Fibroblast of upper back skin (primary cell): ENCODE measurements at places on chromosomes 13 and 19.
A peak's percentile ranks its signal among the peaks of the same experiment; 100 is the strongest.

GRCh38 chr19:38684078-38684861 is 36.8 kb downstream of the ACTN4 start:
- peak; percentile 89 for DNase-seq

DNA sequence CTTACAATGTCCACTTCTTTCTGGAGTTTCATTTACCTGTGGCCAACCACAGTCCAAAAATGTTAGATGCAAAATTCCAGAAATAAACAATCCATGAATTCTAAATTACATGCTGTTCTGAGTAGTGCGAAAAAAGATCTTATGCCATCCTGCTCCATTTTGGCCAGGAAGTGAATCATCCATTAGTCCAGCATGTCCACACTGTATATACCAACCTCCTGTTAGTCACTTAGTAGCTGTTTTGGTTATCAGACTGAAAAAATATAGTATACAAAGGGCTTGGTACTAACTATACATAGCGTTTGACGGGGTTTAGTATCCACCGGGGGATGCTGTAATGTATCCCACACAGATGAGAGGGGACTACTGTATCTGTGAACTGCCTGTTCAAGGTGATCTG is 618.0 kb upstream of the ARGLU1 start:
- DNase-seq: no peak

GRCh38 chr19:9947441-9947840 is 11.1 kb upstream of the OLFM2 start:
- DNase-seq: no peak

GRCh38 chr19:2336528-2337328 is 8.2 kb downstream of the SPPL2B start:
- DNase-seq: no peak

DNA sequence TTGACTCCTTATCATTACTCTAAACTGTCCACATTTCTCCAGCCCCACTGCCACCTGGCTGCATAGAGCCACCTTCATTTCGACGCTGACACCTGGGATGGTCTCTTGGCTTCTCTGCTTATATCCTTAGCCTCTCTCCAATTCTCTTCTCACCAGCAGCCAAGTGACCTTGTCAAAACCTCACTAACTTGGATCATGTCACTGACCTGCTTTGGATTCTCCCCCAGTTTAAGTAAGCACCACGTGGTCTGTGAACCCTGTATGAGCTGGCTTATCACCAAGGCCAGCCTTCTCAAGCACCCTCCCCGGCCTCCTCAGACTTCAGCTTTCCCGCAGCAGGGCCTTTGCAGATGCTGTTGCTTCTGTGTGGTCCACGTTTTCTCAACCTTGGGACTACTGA is 12.3 kb upstream of the GGACT start:
- no peak for DNase-seq

DNA sequence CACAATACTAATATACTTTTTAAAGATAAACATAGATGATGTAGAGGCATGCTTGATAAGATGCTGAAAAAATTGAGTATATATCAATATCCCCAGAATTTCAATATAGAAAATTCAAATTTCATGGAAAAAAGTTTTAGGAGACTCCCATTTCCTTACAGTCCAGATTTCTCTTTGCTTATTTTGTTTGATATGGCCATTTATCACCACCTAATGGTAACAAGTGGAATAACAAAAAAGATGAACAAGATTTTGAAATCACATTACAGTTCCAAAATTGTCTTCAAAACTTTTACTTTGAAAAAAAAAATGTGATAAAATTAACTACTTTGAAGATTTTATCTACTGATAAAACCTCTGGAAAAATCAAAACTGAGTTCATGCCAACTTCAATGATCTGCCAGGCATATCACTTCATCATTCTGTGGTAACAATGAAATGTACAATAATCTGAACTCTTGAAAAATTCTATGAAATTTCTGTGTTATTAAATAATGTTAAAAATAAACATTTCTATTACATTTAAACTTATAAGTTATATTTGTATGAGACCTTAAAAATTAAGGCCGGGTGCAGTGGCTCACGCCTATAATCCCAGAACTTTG is 17.5 kb downstream of the MIPEP start:
- peak; percentile 61 for DNase-seq

DNA sequence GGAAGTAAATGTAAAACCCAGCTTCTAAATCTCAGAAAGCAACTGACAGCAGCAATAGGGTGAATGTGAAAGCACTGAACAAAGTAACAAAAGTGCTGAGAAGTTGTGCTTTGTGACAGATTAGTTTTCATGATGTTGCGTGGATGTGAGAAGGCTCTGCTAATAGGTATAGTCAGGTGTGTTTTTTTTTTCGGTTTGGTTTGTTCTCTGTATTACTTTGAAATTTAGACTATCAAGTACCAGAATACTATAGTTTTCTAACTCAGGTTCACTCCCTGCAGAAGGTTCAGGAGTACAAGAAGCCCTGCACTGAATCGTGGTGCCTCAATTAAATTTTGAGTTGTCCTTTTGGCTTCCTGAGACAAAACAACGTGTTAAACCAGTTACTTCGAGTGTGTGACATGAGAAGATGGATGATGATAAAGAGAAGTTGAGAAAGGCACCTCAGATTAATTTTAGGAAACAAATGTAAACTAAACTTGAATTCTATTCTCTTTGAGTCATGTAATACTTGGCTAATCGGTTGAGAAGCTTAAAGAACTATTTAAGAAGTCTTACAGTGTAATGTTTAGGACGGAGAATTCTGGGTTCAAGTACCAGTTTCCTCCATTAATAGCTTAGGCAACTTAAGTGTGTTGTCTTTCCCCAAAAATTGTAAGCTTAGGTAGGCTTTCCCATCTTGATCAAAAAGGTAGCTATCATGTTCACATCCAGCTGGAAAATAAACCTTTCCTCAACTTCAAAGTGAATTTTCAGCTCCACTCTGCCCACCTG is 10.3 kb downstream of the MIR17HG start:
- DNase-seq: no peak

- peak; percentile 66 for DNase-seq
These were observed 181.9 kb downstream of the PCDH9 start for GRCh38 chr13:67048084-67048820.

- DNase-seq: no peak
These were observed 1.8 kb downstream of the SPPL2B start for GRCh38 chr19:2330255-2330631.

DNA sequence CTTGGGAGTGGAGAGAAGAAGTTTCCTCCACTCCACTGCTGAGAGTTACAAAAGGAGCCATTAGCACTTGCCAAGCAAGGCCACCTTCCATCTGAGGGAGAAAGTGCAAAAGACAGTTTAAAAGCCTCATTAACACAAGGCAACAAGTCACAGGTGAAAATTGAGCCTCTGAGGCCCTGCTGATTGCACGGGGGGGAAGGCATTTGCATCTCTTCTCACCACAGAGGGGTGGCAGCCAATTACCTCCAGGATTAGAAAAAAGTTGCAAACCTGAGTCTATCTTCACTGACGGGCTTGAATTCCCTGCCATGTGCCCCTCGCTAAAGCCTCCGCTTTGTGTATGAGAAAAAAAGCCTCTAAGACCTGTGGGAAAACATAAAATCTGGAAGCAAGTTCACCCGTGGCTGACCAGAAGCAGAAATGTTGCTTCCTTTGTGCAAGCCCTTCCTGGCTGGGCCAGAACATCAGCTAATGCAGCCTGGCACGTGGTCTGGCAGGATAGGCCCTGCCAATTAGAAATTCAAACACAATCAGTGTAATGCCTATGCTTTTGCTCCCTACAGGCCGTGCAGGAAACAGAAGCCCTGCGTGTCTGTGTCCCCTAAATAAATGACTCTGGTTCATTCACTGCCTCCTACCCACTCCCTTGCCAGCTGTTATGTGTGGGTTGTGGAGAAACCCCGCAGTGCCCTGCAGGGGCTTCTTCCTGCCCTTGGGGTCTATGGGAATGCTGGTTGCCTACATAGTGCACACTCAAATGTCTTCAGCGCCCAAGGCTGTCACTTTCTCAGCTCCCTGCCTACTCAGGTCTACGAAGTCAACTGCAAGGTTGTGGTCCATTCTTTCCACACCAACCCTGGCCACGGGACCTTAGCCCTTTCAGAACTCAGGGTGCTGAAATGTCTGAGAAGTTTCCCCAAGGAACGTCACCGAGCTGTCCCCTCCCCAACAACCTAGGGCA is 150.2 kb downstream of the UQCRFS1 start:
- DNase-seq: no peak

GRCh38 chr13:51673165-51673564 is 88.9 kb downstream of the WDFY2 start:
- DNase-seq: no peak

DNA sequence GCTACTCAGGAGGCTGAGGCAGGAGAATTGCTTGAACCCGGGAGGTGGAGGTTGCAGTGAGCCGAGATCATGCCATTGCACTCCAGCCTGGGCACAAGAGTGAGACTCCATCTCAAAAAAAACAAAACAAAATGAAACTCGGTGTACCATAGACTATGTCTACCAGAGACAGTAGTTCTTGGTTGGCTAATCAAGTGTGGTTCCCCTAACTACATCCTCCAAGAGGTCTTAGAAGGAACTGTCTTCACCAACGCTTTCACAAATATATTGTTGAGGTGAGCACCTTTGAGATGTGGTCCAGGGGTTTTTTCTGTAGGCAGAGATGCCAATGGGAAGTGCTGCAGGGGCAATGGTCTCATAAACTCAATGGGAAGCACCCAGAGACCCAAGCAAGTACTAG is 48.0 kb downstream of the RFC3 start:
- DNase-seq: no peak

DNA sequence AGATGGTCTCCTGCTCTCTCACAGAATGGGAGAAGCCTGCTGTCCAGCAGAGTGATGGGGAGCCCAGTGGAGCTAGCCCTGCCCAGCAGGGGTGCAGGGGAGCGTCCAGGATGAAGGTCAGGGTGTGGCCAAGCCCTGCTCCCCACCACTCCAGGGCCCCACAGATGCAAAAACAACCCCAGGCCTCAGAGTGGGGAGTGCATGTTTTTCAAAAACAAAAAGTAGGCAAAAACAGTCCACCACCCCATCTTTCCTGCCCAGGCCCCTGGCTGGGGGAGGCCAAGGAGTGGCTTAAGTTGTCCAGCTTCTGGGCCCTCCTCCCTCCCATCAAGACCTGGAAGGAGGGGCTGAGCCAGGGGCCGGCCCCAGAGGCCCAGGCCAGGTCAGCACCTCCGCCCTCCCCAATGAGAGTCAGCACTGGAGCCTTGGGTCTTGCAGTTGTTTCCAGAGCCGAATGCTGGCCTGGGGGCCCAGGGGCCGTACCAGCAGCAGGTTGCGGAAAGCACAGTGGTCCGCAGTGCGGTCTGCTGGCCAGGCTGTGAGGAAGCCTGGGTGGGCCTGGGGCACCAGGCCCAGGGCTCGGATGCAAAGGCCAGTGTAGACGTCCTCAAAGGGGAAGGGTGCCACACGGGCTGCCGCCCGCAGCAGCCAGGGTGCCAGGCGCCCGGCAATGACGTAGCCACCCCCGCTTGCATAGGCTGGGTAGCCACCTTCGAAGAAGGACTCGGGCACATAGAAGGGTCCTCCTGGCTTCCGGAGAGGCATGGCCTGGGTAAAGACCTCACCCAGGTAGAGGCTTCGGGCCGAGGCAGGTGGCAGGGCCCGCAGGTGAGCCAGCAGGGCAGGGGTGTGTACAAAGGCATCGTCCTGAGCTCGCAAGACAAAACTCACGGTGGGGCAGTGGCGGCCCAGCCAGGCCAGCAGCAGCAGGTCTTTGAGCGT is 1.7 kb downstream of the B3GNT8 start:
- DNase-seq: no peak

- no peak for DNase-seq
These were observed 63.4 kb downstream of the ACSBG2 start for GRCh38 chr19:6198896-6199239.

DNA sequence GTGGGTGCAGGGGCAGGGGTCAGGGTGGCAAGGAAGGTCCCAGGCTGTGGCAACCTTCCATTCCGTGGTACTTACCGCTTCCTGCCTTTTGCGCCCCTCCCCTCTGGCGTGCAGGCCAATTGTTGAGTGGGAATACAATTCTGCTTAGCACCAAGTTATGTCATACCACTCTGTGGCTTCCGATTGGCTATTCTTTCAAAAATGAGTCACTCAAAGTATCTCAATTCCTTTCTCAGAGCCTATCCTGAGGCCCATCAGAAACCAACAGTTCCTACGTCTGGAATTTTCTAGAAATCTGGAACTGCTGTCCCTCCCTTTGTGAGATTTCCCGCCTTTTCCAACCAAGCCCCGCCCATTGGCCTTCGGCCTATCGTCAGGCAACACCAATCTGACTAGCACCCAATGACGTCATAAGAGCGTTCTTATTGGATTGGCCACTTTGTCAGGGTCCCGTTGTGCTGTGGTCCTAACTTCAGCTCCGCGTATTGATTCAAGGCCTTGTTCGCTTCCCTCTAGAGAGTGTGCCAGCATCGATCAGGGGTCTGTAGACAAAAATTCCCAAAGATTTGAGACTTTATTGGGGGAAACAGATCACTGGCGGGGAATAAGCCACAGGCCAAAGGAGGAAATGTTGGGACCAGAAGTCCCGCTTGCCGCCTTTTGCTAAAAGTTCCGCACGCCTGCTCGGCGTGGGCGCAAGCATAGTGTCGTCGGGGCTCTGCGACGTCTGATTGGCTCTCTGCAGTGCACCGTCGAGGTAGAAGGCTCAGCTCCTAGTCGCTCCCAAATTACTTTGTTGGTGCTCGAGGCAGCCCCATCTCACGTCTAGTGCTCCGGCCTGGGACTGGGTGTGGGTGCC is 11.7 kb downstream of the NTN5 start:
- peak; percentile 86 for DNase-seq

GRCh38 chr19:28118235-28118634 is 1094.7 kb downstream of the UQCRFS1 start:
- peak; percentile 6 for DNase-seq

DNA sequence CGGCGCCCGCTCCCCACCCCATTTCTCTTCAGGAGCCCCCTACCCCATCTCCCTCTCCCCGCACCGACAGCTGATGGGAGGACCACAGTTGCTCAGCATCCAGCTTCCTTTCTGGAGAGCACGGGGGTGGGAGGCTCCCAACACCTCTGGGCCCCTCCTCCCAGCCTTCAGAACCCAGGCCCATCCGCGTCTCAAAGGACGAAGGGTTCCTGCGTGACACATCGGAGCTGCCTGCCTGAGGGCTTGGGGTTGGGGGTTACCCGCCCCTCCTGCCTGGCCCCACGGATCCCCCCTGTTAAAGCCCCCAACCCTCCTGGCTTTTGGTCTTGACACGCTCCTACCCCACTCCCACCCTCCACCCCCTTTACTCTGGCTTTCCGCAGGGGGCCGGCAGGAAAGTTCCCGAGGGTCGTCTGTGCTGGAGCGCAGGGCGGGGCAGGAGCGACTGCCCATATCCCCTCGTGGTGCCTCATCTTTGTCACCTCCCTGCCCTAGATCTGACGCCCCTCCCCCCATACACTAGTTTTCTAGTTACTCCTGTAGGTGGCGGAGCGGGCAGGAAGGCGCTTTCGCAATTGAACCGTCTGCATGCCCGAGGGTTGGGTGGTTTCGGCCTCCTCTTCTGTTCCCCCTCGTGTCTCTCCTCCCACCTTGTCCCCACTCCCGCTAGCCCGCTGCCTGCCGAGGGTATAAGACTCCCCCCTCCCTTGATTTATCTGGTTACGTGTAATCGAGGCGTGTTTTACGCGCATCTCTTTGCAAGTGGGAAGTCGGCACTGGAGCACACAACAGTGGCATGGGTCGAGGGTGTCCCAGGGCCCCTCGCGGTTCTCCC is 924 bp downstream of the TRAPPC5 start:
- DNase-seq: peak; percentile 80

- DNase-seq: no peak
These were observed 1422.9 kb downstream of the EFNB2 start for GRCh38 chr13:105112561-105112960.

- no peak for DNase-seq
These were observed 691.9 kb upstream of the SLITRK6 start for GRCh38 chr13:86491121-86491520.
